ENCODE measurements at places on chromosomes 3 and 15. TPM values are rescaled to one million over a fixed set of nuclear protein-coding genes. Genes with fewer than 3 reads are reported as not detected.

The CCR2 gene
- not detected for total RNA-seq

The STRIT1 gene
- 1.4 TPM for total RNA-seq

The FANCI gene
- total RNA-seq = 2.3 TPM

The XXYLT1 gene
- 17.9 TPM for total RNA-seq

The SLCO2A1 gene
- 1.00 TPM for total RNA-seq

The SPINK8 gene
- not detected for total RNA-seq

The CPB1 gene
- 0.31 TPM for total RNA-seq

All from motor neuron (in vitro differentiated cells).